H7 (cell line): ENCODE measurements at places on chromosomes 7 and 10. TPM values are rescaled to one million over a fixed set of nuclear protein-coding genes. Genes with fewer than 3 reads are reported as not detected.
A peak's percentile ranks its signal among the peaks of the same experiment; 100 is the strongest.

- DNase-seq = no peak
Observed at GRCh38 chr7:26309089-26309488, 17.4 kb downstream of the SNX10 start.

Gene PLPP4
- total RNA-seq = 3.5 TPM in 1 of 2 replicates, not detected in the other

GRCh38 chr7:92100534-92100933 is 33.7 kb downstream of the CYP51A1 start:
- no peak for DNase-seq

Gene PIP
- total RNA-seq = not detected in 2 replicates

GRCh38 chr10:4883079-4883739 is 57.2 kb downstream of the AKR1E2 start:
- DNase-seq = no peak

DNA sequence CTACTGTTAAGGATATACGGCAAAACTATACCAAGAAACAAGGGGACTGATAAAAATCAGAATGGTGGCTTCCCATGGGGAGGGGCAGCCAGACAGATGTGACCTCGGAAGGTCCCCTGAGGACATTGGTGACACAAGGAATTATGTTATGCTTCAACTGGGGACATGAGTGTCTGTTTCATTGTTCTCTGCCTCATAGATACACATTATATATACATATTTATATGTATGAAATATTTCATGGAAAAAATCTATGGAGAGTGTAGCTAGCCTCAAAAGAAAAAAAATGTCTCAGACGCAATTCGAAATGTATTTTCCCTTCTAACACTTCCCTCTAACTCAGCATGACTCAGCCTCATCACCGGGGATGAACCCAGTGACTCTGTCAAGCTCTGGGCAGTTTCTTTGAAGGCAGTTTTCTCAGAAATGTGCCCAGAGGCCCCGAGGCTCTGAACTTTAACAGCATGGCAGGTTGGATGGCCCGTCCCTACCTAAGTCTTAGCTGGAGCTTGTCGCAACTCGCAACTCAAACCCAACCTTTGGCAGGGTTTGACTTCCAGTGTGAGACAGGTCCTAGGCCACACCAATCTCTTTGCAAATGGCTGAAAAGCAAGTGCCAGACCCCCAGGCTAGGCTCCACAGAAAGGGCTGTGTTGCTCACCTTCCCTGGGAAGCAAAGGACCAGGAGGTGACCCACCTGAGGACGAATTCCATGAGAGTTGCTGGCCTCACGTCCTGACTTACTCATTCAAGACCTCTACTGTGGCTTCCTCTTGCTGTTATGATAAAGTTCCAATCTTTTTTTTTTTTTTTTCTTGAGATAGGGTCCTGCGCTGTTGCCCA is 86.9 kb downstream of the CARD11 start:
- no peak for DNase-seq

GRCh38 chr10:67666416-67667034 is 29.5 kb downstream of the CTNNA3 start:
- peak; percentile 5 for DNase-seq

DNA sequence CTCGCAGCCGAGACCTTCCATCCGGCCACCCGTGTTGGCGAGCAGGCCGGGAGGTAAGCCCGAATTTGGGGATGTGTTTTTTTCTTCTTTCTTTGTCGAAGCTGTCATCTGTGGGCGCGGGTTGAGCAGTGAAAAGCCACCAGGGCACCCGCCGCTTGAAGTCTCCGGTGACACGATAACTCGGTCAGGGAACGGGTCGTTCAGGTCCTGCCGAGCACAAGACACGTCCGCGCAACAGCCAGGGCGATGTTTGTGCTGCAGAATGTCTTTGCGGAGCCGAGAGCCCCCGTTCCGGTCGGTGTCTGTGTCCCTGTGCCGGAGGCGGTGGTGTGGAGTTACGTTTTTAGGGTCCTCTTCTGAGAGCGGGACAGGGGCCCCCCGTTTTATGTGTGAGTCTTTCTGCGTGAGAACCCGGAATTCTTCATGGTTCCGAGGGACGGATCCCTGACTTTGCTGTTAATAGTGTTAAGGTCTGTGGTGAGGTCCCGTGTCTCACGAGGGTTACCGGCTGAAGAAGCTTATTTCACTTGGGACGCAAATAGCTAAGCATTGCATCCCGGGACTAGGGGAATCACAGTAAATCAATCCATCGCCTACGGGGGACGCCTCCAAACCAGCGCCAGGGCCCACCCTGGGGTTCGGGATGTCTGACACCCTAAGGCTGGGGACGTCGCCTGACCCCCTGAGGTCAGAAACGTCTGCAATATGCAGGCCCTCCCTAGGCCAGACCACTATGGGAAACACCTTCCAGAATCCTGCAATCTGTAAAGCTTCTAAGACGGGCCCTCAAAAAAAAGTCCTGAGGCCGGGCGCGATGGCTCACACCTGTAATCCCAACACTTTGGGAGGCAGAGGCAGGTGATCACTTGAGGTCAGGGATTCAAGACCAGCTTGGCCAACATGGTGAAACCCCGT is 99.5 kb downstream of the ELFN1 start:
- peak; percentile 31 for DNase-seq

DNA sequence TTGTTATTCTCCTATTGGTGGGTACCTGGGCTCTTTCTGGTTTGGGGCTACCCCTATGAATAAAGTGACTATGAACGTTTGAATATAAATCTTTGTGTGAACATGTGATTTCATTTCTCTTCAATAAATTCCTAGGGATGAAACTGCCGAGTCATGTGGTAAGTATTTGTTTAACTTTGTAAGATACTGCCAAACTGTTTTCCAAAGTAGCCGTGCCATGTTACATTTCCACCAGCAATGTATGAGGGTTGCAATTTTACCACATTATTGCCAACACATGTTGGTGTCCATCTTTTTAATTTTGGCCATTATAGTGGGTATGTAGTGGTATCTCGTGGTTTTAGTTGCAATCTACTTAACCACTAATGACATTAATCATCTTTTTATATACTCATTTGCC is 94.7 kb downstream of the ZNRF2 start:
- no peak for DNase-seq
